CD4-positive, alpha-beta T cell treated with Interleukin-12 subunit alpha and Interleukin-12 subunit beta, for 1 hour (primary cell): ENCODE measurements at places on chromosomes 3 and 15.

GRCh38 chr15:95830281-95830680 lies 500.2 kb upstream of the NR2F2 start:
- DNase-seq, result no peak

DNA sequence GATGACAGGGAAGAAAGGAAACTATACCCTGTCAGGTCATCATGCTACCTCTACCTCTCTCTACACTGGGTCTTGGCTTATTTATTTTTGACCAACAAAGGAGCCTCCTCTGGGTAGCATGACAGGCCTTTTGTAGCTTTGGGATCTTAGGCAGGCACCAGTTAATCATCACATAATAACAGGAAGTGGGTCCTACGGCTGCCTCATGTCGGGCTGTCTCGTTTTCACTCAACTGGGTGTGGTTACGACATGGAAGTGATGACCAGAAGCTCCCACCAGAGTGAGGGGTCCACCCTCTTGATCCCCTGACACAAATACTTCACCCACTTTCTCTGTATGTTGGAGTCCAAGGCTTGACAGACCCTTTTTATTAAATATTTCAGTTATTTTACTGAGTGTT lies 105.3 kb downstream of the CD47 start:
- peak; percentile 46 for DNase-seq

- no peak for DNase-seq
Measured at GRCh38 chr3:4606911-4607310, 113.8 kb downstream of the ITPR1 start.

DNA sequence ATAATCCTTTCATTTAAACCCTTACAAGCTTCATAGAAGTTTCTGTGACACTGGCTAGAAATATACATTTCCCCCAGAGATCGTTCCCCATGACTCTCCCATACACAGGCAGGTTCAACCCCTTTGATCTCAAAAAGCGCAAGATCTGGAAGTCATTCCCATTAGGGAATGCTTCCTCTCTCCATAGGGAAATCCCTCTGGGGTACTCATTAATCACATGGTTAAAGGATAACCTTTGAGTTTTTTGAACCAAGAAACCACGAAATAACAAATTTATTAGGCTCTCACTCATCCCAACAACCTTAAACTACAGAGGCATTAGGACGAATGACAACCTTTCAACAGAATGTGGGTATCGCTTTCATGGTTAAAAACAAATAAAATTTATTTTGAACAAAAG lies 211.9 kb upstream of the PRICKLE2 start:
- no peak for DNase-seq

- DNase-seq, result no peak
Measured at GRCh38 chr3:61872077-61872706, 310.8 kb downstream of the PTPRG start.

GRCh38 chr15:73691396-73691795 lies 7.2 kb downstream of the CD276 start:
- no peak for DNase-seq

DNA sequence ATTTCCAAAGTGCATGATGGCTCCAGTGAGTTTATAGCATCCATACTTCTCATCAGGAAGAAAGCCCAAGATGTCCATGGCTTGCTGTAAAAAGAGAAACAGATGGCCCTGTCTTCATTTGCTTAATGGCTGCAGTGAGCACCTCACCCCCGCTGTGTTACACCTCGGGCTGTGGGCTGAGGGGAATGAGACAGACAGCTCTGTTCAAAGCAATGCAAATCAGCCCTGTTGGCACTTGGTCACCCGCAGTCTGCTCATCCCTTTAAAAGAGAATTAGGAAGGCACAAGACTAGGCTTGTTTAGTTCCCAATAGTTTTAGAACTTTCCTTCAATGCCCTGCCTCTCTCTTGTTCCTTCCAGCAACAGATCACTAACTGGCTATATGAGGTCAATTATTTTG lies 25.2 kb downstream of the MYH15 start:
- DNase-seq, result no peak

GRCh38 chr3:74167926-74168325 lies 446.5 kb downstream of the CNTN3 start:
- DNase-seq, result no peak

DNA sequence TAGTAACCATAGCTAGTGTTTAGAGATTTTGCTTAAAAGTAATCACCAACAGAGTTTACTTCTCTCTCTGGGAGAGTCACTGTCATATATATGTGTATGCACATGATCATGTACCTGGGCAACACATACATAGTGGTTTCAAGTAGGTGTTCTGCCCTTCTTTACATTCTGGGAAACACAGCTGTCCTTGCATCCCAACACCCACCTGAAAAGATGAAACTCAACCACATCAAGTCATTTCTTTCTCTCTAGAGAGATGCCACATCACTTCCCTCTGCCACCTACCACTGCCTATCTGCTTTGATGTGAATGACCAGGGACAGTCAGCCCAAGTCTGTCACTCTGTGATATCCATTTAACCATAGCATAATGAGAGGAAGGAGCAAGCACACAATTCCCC lies 155.8 kb upstream of the GADL1 start:
- no peak for DNase-seq

DNA sequence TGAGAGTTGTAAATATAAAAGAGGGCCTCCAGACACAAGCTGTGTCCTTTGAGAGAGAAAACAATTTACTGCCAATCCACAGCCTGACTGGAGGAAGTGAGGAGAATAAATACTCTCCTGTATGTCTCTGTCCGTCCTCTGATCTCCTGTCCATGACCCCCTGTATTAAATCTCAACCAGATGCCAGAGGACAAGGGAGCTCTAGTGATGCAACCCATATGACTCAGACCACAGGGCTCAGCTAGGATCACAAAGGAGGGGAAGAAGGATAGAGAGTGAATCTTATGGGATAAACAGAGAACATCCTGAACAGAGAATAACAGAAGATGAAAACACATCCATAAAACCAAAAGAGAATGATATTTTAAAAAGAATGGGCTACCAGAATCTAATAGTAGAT lies 482.6 kb downstream of the PLOD2 start:
- DNase-seq, result no peak

GRCh38 chr3:78313332-78313731 lies 1273.4 kb downstream of the ROBO2 start:
- no peak for DNase-seq
